ENCODE measurements at places on chromosomes 11 and 22.

DNA sequence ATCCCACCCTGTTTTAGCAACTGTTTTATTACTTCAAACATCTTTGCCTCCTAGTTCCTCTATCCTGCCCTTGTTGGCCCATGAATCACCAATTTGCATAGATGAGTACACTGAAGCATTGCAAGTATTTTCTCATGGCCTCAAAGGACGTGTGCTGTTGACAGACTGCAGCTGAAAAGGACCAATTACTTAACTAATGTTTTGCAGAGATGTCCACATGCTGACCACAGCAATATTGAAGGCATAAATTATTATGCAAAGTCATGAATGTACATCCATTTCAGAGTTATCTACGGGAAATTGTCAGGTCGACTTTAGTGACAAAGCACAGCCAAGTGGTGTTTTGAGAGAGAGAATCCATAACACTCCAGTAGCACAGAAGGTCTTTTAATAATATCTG is 64.8 kb downstream of the CADM1 start:
- DNase-seq, result no peak

- peak; percentile 91 for DNase-seq
These were observed 2.0 kb upstream of the CASTOR1 start for GRCh38 chr22:30291058-30291892.

GRCh38 chr22:32175683-32176644 is 16.9 kb upstream of the C22orf42 start:
- DNase-seq, result no peak

GRCh38 chr11:8671651-8672062 is 10.8 kb downstream of the TRIM66 start:
- no peak for DNase-seq

DNA sequence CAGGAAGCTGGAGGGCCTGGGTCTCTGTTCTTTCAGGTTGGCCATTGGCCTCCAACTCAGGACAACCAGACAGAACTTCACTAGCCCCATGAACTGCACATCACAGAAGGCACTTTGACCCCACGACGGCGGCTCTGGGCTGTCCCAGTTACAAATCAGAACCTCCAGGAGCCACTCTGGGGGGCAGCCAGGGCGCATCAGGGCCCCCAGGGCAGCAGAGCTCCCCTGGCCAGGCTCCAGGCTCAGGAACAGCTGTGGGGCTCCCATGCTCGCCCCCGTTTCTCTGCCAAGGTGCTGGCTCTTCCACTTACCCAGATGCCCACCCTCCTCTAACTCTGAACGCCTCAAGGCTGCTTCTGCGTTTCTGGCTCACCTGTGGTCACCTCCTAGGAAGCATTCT is 25.5 kb downstream of the TOLLIP start:
- DNase-seq, result no peak

DNA sequence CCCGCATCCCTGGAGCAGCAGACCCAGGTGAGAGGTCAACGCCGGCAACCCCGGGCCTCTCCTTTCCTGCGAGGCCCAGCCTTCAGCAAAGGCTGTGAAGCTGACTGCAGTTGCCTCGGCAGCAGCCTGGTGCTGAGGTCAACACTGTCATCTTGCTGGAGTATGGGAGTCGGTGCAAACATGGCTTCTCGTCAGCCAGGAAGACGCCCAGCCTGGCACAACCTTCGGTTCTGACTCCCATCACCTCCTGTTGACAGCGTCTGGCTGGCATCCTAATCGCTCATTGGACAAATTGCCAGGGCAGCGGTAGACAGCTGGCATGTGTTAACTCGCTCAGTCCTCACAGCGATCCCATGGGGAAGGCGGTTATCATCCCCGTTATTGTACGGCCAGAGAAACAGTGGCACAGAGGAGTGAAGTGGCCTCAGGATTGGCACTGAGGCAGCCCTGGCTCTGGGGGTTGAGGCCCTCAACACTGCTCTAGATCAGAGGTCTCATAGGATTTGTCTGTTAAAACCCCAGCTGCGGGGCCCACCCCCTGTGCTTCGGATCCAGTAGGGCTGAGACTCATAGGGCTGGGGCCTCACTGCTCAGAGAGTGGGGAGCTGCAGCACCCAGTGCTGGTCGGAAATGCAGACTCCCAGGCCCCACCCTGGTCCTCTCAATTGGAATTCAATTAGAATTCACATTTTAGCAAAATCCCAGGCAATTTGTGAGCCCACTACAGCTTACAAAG is 39.3 kb upstream of the TP53I11 start:
- DNase-seq, result peak; percentile 28

DNA sequence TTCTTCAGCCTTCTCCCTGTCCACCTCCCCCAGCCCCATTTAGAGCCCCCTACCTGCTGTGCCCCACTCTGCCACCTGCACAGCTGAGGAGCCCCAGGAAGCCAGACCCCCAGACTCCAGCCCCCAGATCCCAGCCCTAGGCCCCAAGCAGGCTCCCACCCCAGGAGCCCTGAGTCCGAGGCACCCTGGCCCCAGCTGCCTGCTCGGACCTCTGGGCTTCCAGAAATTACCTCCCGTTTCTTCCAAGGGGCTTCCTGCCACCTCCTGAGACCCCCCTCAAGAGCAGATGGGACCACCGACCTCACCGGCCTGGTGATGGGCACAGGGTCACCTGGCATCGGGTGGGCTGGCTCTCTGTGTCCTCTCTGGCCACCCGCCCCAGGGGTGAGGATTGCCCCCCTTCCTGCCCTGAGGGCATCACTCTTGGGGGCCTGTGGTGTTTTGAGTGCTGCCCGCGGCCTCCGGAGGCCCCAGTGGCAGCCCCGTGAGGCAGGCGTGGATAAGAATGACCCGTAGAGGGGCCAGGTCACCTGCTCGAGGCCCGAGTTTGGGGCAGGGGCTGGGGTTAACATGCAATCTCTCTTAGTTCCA is 18.3 kb upstream of the TALDO1 start:
- DNase-seq, result no peak

DNA sequence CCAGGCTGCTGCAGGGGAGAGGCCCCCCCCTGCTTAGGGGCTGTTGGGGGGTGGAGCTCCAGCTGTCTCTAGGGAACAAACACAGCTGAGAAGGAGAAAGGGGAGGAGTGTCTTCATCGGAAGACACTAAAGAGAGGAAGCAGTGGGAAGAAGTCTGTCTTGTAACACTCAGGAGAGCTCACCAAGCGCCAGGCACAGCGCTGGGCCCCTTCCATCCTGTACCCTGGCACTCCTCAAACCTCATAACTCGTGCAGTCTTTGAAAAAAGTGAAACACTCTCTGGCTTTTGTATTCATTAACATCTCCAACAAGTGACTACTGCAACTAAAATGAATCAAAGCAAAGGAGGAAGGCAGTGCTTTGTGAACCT is 67.4 kb upstream of the PRDM11 start:
- no peak for DNase-seq
